ENCODE measurements at places on chromosomes 7 and 10.

DNA sequence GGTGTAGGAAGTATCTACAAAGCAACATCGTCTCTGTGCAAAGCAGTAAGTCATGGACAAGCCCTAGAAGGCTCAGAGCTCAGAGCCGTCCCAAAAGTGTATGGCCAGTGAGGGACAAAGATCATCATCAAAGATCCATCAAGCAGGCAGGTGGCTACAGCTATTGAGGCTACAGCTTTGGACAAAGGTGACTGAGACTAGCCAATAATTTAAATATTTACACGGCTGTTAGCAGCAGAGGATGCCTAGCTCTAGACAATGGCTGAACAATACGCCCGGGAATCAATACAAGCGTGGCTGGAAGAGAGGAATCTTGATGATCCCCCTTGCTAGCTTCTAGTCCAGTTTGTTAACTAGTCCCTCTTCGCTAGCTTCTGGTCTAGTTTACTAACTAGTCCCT is 17.9 kb downstream of the NMT2 start:
- no peak for DNase-seq

- DNase-seq: no peak
These were observed 6.0 kb upstream of the CCDC136 start for GRCh38 chr7:128785738-128786137.

DNA sequence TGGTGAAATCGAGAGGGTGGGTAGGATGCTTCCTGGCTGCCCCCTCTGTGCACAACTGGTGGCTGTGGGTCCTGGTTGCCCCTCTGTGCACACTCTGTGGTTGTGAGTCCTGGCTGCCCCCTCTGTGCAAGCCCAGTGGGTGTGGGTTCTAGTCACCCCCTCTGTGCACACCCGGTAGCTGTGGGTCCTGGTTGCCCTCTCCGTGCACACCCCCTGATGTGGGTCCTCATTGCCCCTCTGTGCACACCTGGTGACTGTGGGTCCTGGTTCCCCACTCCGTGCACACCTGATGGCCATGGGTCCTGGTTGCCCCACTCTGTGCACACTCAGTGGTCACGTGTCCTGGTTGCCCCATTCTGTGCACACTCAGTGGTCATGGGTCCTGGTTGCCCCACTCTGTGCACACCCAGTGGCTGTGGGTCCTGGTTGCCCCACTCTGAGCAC is 20.3 kb upstream of the RET start:
- peak; percentile 6 for DNase-seq

DNA sequence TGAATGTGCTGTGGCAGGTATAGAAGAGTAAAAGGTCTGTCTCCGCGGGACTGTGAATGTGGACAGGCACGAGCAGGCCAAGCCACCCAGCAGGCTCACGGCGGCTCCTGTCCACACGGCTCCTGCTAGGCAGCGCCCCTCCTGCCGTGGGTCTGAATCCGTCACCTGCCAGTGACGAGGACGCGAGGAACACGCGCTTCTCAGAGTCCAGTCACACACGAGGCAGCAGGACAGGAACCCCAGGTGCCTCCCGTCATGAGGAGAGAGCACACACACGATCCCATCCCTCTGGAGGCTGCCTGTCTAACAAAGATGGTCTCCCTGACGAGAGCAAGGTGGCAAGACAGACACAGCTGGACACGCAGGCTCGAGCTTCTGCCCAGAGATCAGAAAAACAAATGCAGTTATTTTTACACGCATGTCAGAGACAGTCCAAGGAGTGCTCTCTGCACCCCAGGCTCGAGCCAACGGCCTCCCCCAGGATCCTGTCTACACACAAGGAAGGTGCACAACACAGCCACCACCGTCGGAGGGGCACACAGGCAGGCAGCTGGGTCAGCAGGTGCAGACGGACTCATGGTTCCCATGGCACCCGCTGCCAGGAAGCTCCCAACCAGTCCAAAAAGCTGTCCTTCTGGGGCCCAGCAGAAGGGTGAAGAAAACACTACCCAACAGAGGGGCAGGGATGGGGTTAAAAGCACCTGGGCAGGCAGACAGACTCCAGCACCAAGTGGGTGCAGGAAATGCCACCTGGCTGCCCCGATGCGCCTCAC is 103.2 kb downstream of the MAD1L1 start:
- DNase-seq: no peak

DNA sequence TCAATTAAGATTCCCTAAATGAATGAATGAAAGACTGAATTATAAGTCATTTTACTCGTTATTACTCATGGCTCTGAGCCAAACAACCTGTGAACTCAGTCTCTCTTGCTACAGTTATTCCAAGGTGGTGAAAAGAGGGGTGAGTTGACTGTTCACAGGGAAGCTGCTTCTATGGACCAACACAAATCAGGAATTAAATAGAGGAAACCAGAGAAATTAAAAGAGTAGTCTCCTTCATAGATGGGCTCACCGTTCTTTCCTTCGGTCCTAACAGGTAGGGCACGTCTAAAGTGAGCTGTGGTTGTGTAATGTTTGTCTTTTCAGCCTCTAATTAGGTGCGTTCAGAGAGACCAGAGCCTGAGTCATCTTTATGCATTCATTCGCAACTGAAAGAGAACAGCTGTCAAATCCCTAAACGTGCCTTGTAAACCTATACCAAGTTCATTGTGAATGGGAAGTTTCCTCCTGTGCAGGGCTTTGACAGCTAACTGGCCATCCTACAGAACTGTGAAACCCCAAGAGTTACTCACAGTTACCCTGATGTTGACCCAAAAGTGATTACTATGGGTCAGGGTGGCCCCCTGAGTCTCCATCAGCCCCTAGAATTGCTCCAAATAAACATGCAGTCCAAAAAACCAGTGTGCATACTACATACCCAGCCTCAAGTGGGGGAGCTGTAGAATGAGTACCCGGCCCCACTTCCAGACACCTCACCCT is 18.2 kb upstream of the C10orf53 start:
- DNase-seq: no peak

GRCh38 chr10:103659674-103660363 is 166.3 kb downstream of the NEURL1 start:
- DNase-seq: peak; percentile 60

GRCh38 chr7:31256506-31256905 is 84.0 kb downstream of the NEUROD6 start:
- DNase-seq: no peak

DNA sequence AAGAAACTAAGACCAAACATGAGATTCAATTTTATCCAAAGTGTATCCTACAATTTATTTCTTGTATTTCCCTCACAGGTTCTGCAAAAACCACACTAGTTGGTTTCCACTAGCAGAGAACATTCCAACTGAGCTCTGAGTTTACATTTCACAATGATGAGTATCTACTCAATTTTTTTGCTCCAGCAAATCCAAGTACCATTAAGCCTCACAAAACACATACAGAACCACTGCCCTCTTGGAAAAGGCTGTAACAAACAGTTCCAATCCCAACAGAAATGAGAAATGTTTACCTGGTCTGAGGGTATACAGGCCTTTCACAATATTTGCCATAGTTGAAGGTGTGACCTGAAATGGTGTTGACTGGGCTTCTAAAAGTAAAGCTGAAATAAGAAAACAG is 59.9 kb downstream of the CACUL1 start:
- no peak for DNase-seq

GRCh38 chr7:149292462-149292823 is 30.4 kb downstream of the ZNF783 start:
- DNase-seq: no peak

GRCh38 chr7:47435889-47436312 is 146.0 kb downstream of the TNS3 start:
- no peak for DNase-seq
